Gastrocnemius medialis (tissue), 4 donors: ENCODE measurements at places on chromosomes 2 and 18.

- DNase-seq: peak; percentile 8
Measured at GRCh38 chr2:65430603-65431420, 1.6 kb downstream of the SPRED2 start.

GRCh38 chr18:52363861-52364260, 23.9 kb downstream of the DCC start:
- no peak for DNase-seq

DNA sequence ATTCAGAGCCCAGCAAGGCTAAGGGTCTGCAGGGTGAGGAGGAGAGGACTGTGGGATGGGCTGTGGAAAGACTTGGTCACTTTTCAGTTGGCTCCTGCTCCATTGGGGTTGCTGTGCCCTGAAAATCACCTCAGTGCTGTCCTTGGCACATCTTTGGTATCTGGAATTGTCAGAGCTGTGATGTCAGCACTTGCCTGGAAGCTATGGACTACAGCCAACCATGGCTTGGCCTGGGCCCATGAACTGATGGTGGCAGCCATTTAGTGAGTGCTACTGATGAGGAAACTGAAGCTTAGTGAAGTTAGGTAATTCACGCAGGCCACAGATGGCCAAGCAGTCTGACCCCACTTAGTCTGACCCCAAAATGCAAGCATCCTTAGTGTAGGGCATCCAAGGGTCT, 121.8 kb upstream of the SERPINE2 start:
- no peak for DNase-seq

GRCh38 chr2:46663614-46664013, 184.2 kb downstream of the TMEM247 start:
- DNase-seq: no peak

DNA sequence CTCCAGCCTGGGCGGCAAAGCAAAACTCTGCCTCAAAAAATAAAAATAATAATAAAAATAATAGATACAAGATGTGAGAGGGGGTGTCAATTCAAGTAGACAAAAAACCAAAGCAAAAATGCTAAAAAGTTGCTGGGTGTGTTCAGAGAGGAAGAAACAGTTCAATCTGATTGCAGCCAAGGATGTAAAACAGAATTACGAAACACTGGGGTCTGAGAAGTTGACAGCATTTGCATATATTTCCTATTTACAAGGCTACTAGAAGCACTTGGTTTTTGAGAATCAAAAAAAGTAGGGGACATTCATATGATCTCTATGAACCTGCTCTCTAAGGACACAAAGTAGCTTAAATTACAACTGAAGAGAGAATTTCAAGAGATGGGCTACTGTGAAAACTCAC, 7.6 kb downstream of the TRIP12 start:
- DNase-seq: no peak

GRCh38 chr2:126723281-126723815, 67.4 kb downstream of the GYPC start:
- no peak for DNase-seq

GRCh38 chr2:64035072-64035942, 16.1 kb upstream of the VPS54 start:
- no peak for DNase-seq

DNA sequence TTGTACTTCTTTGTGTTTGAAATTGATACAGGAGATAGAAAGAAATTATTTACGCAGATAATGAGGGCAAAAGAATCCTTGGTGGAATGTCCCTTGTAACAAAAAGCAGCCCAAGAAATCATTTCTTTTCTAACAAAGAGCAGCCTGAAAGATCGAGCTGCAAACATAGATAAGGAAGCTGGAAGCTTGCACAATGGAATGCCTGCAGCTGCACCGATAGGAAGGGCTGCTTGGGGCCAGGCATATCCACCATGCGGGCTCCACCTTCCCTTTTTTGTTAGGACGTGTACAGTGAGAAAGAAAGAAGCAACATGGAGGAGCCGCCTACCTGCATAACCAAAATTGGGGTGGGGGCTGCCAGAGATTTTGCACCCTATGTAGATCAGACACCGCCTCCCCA, 568.7 kb downstream of the METTL4 start:
- DNase-seq: no peak

DNA sequence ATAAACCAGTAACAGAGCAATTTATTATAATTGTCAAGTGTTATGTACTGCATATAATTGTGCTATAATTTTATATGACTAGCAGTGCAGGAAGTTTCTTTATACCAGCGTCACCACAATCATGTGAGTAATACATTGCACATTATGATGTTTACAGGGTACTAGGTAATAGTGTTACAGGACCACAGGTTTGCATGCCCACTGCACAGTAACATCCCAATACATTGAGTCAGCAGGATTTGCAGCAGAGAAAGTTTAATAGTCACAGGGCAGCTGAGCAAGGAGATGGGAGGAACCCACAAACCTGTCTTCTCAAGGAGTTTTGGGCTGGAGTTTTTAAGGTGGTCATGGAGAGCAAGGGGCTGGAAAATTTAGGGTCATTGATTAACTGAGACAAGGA, 1042.9 kb upstream of the ACVR2A start:
- no peak for DNase-seq

GRCh38 chr18:48707636-48708296, 168.9 kb downstream of the CTIF start:
- DNase-seq: no peak

- DNase-seq: no peak
Measured at GRCh38 chr2:162484551-162484950, 140.6 kb downstream of the GCA start.

DNA sequence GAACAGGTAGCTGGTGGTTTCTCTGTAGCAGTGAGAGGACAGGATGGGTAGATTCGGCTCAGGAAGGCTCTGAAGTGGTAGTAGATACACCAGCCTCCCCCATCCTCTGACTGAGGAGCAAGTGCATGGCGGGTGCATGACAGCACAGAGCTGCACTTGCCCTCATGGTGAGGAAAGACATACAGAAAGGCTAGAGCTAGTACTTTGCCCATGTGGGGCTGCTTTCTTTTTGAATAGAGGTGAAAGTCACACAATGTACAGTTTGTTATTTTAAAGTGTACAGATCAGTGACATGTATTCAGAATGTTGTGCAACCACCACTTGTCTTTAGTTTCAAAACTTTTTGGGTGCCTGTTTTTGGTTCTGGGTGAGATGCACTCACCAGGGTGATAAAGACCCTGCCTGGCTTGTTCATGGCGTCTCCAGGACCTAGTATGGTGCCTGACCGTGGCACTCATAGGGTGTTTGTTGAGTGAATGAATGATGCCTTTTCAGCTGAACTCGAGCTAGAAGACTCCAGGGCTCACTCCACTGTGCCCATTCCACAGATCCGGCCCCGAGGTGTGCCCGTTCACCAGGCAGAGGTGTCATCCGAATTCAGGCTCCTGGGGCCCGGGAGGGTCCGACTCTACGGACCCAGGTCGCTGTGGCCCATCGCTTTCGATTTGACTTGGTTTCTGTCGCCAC, 421 bp upstream of the VAMP5 start:
- DNase-seq: no peak

DNA sequence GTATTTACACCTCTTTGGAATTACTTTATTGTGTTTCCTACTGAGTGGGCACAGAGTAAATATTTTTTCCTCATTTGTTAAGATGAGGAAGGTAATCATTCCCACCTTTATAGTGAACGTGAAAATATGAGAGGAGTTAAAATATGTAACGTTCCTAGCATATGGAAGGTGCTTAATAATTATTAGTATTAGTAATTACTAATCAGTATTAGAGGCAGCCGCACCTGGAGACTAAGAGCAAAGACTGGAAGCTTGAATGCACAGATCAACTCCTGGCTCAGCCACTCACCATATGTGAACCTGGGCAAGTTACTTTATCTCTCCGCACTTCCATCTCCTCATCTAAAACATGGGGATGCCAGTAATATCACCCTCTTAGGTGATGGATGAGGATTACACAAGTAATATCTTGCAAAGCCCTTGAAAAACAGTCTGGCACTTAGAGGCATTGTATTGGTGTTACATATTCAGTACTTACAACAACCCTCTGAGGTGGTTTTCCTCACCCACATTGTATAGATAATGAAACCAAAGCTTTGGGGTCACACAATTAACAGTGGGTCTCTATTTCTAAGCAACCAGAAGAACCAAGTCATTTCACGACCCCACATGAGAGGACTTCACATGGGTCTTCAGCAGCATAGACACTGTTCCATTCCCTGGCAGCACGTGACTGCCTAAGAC, 100.3 kb upstream of the KCTD1 start:
- no peak for DNase-seq

GRCh38 chr2:78890935-78891334, 134.6 kb upstream of the REG3G start:
- no peak for DNase-seq

DNA sequence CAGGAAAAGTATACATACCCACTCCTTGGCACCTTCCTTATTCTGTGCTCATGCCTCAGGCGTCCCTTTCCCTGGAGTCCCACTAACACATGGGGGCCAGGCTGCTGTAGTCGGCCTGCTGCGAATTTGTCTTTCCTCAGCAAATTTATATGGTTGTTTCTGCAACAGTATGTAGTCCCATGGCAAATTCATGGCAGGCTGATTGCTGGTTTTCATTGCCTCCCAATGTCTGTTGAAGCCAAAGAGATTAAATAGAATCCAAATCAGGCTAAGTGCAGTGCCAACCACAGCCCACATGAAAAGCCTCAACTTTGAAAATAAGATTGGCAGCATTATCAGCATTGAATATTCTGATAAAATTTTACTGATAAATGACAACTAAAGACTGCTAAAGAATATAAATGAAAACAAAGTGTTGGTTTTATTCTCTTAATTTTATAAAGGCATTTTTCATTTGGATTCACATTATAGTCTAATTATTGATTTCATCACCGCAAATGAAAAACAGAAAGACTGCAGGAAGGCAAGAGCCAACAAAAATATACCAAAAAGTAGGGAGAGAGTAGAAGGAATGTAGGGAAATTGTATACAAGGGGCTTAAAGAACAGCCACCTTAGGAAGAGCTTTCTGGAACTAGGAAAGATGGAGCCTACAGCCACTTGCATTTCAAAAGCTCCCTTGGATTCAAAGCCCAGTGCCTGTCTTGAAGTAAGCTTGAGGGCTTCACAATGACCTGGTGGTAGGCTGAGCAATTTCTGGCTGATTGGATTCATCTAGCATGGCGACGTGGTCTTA, 283.7 kb upstream of the MMADHC start:
- no peak for DNase-seq

- no peak for DNase-seq
Measured at GRCh38 chr2:226839161-226839560, 3.3 kb downstream of the RHBDD1 start.

GRCh38 chr2:168138374-168138773, 109.0 kb downstream of the STK39 start:
- DNase-seq: peak; percentile 10

DNA sequence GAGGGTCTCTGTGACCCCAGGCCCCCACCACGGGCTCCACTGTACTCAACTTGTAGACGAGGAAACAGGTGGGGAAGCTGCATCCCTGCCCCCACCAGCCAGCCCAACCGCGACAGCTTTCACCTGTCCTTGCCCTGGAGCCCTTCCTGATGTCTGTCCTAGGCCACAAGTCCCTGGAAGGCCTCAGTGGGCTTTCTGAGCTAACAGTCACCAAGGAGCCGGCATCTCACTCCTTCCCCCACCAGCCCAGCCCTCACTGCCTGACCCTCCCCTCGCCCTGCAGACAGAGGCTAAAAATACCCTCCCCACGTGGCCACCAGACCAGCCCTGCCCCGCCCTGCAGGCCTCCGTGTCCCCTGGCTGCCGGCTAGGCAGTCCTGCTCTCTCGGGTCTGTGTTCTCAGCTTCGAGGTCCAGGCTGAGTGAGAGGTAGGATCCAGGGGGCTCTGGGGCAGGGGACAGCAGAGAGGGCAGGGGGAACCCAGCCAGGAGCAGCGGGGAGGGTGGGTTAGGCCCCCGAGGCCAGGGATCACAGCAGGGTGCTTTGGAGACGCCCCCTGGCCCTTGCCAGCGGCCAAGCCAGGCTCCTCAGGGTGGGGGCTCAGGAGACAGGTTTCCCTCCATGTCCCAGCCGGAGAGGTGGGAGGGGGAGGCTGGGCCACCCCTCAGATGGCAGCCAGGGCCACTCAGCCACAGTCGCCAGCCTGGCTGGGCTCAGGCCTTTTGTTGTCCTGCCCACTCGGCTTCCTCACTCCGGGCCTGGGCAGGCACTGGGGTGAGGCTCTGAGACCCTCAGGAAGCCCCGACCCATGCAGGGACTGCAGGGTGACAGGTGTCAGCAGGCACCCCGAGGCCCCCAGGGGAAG, at the start of gene KLHL30:
Gene KLHL30, plus strand, starts transcription at position 338 of the 865 bp plus-strand sequence. CDS start 2,087 bp downstream, outside the sequence.
- peak; percentile 91 for DNase-seq

DNA sequence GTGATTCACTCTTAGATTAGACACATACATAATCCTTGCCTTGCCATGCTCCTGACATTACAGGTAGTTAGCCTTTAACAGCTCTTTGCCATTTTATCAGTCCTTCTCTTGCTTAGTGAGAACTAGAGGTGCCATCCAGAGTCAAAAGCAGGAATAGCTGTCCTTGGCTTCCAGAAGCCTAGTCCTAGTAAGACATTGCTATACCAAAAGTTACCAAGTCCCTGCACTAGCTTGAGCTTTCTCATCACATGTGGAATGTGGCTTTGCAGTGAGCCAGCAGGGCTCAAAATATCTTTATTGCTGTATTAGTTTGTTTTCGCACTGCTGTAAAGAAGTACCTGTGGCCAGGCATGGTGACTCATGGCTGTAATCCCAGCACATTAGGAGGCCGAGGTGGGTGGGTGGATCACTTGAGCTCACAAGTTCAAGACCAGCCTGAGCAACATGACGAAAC, 104.7 kb upstream of the NOSTRIN start:
- no peak for DNase-seq
